ENCODE measurements at places on chromosomes 2 and 18.

GRCh38 chr18:42177390-42177789 is 222.4 kb downstream of the PIK3C3 start:
- DNase-seq = no peak

GRCh38 chr18:63397349-63397748 is 24.9 kb downstream of the VPS4B start:
- no peak for DNase-seq

DNA sequence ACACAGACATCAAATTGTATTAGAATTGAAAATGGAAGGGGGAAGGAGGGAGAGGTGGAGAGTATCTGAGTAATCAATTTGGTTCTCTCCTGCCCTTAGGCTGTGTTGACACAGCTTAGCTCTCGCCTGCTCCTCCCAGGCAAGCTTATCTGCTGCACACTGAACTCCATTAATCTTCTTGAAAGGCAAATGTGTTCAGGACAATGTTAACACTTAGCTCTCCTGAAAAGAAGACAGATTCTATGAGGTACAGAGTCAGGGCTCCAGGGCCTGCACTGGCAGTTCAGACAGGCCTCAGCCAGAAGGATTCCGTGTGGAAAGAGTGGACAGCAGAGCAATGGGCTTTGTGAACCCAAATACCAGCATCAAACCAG is 430.0 kb upstream of the TNP1 start:
- DNase-seq = no peak

DNA sequence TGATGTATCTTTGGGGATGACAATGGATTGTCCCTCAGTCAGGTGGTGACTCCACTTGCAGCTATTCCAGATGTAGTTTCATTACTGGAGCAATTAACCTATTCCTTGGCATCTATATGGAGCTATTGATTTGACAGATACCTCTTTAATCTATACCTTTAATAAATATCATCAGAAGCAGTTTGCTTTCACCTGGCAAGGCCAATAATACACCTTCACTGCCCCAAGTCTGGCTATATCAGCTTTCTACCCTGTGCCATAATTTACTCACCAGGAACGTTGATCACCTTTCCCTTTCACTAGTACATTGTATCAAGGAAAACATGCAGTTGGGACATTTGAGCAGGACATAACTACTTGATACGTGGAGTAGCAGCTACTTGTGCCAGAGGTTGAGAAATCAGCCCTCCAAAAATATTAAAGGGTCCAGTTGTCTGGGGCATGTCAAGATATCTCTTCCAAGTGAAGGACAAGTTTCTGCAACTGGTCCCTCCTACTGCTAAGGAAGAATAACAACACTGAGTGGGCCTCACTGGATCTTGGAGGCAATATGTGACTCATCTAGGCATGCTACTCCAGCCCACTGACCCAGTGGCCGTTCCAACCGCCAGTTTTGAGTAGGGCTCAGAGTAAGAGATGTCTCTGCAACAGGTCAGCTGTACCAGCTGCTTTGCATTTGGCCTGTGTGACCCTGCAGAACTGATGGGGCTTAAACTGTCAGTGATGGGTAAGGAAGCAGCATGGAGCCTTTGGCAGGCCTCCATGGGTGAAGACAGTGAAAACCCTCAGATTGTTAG is 67.0 kb downstream of the PSMG2 start:
- no peak for DNase-seq

GRCh38 chr2:170456914-170457313 is 258.2 kb upstream of the SP5 start:
- no peak for DNase-seq

DNA sequence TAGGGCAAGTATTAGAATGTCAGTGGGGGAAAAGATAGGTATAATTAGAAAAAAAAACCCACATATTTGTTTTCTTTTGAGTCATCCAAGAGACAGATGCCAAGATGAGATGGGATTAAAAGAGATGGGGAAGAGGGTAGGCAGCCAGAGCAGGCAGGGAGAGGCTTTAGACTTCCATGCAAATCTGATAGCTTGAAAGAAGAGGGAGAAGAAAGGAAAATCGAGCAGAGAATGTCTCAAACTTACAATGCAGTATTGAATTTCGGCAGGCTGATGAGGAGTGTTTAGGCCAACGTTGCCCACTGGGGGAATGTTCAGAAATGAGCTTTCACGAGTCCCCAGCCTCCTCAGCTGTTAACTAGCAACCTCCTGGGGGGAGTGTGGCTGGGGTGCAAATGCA is 91.3 kb downstream of the SPATS2L start:
- DNase-seq = no peak

DNA sequence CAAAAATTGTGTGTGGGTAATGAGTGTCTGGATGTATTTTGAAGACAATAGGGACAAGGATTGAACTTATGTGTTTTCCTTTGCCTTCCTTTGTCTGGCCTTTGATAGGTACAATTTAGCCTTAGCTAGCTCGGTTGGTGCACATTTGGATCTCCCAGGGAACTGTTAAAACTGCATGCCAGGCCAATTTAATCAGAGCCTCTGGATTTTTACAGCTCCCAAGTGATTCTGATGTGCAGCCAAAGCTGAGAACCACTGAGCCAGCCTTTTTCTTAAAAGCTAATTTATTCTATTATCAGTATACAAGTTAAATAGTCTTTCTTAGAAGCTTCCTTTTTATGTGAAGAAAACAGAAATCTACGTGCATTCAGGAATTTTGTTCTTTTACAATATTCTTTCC is 25.0 kb downstream of the PLEK start:
- DNase-seq = no peak

DNA sequence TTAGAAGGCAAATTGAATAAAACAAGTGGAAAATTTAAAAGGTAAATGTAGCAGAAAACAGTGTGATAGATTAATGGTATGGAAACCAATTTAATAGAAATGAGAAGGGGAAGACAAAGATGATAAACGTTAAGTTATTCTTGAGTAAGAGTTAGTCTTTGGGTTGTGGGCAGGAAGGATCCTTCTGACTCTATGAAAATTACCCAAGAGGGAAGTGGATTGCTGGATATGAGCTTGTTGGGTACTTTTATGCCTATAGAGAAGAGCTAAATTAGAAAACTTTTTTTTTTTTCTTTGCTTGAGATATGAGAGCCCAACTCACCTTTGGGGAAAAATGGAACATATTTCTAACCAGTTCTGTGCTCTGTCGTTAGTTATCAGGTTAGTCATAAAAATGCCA is 144.0 kb downstream of the LDLRAD4 start:
- no peak for DNase-seq

DNA sequence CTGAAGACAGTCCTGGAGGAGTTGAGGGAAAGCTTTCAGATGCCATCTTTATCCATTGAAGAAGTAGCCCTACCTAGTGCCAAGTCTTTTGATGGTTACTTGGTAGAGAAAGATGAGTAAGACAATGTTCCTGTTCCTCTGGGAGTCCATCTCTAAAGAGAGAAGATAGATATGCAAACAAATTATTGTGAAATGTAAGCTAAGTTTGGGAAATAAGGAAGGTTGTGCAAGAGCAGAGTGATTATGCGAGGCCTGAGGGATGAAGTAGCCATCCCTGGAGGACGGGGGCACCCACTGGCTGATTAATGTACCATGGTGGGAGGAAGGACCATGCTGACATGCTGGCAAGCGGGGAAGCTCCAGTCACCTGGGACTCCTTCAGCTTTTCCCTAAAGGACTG is 994 bp upstream of the DTNA start:
- DNase-seq = peak; percentile 79

DNA sequence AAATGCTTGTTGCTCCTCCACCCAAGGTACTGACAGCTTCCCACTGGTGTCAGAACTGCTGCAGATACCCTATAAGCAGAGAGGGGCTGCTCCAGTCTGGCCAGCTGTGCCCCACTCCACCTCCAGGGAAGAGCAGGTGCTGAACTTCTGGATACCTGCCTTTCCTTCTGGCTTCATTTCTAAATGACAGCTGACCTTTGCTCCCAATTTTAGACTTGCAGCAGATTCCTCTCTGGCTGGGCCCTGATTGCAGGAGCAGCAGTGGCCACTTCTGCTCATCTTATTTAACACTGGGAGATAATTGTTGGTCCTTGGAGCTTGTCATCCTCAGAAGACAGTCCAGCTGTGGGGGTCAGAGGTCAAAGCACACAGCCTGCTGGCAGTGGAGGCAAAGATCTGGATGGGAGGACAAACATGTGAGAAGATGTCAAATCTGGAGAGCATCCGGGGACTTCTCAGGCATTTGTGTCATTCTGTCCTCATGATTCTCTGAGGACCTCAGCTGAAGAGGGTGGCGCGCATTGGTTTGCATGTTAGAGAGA is 38.9 kb downstream of the SETBP1 start:
- DNase-seq = no peak

GRCh38 chr2:98946855-98947254 is 10.8 kb upstream of the CRACDL start:
- DNase-seq = no peak

DNA sequence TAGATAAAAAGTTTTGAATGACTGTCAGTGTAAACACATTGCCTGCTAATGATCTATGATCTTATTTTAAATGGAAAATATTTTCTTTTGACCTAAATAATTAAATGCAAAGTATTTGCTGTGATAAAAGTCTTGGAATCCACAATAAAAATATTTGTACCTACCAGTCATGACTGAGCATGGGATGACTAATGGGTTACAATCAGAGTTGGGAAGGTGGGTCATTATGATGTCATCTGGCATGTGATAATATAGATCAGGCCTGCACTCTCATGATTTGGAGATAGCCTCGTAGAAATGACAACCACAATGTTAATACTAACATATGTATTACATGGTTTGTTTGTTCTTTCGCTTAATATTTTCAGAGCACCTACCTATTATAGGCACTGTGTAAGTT is 848.8 kb upstream of the KLHL29 start:
- no peak for DNase-seq

DNA sequence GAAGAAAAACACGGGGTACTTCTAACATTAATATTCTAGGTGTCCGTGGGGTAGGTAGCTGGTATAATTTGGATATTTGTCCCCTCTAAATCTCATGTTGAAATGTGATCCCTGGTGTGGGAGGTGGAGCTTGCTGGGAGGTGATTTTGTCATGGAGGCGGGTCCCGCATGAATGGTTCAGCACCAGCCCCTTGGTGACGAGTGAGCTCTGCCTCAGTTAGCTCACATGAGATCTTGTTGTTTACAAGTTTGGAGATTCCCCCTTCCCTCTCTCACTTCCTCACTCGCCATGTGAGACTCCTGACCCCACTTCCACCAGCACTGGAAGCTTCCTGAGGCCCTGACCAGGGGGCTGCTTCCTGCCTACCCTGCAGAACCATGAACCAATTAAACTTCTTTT is 35.4 kb upstream of the DNER start:
- DNase-seq = no peak

DNA sequence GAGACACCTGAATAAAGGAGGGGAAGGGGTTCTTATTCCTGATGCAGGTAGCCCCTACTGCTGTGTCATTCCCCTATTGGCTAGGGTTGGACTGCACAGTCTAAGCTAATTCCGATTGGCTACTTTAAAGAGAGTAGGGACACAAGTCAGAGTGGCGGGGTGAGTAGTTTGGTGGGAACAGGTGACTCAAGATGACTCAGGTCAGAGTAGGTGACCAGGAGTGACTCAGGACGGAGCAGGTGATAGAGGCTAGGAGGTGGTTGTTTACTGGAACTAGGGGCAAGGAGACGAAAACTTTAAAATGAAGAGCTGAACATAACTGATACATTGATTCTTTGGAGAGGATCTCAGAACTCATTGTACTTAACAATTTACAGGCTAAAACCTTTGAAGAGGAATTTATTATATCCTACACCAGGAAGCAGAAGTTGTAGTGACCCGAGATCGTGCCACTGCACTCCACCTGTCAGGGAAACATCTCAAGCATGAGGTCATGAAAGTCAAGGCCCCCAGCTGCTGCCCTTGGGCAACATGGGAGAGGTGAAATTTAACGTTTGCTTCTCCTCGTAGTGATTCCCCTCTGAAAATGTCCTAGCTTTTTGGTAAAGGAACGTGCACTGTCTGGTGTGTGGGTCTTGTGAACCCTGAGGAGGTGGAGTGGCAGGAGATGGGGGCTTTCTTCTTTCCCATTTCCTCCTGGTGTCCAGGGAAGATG is 4.5 kb upstream of the CYP27A1 start:
- no peak for DNase-seq

DNA sequence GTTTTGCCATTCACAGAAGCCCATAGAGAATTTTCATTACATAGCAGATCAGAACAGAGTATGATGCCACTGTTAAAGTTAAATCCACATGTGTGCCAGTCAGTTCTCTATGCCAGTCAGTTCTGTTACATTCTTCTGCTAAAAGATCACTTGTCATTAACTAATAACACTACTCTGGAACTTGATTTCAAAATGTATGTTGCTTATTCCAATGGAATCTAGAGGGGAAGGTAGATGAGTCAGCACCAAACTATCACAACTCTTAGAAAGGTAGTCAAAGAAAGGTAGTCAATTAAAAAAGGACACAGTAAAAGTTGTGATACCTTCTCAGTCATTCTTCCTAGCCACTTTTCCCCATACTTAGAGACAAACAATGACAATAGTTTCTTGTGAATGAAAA is 1214.4 kb downstream of the LRP1B start:
- DNase-seq = no peak

DNA sequence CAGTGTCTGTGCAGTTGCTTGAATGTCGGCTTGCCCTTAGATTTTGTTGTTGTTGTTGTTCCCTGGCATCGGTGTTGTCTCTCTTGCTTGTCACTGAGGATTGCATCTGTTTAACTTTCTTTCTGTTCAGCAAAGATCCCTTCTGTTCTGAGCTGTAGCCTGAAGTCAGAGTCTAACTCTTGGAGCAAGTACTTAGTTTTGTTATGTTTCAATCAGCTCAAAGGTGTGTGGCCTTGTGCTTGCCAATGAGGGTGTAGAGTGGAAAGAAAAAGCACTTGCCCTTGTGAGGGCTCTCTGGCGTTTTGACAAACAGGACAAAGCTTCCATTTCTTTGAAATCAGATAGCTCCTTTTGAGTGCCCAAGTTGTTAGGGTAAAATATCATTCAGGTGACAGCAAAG is 757.1 kb upstream of the CDH7 start:
- no peak for DNase-seq

DNA sequence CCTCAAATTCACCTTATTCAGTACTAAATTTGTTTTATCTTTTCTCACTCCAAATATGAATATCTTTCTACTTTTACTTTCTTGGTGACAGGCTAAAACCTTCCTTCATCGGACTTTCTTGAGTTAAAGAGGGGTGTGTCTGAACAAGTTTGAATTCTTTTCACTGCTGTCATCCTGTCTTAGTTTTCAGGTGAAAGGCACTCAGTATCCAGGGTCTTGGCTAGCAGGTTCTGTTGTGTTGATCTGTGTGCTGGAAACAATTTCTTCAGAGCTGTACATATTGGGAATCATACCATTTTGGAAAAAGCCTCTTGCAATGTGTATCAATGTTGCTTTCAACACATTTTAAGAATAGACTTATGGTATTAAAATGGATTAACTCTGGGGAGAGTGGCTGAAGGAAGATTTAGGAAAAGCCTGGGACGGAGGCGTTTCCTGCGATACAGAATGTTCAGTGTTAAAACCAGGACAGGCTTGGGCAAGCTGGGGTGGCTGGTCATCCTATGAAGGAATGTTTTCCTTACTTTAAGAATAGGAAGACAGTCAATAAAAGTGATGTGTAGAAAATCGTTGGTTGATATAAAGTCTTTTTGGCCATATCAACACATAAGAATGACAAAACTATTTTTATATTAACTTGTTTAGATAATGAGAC is 350.7 kb upstream of the SPRED2 start:
- DNase-seq = no peak

GRCh38 chr2:234963773-234964615 is 12.2 kb downstream of the SH3BP4 start:
- peak; percentile 63 for DNase-seq

Data from GM04504 (cell line).